ENCODE measurements at places on chromosomes 2 and 18. TPM values are rescaled to one million over a fixed set of nuclear protein-coding genes. Genes with fewer than 3 reads are reported as not detected.

RPE gene
- 56.7 TPM for total RNA-seq

KCTD1 gene
- 83.7 TPM for total RNA-seq

DNA sequence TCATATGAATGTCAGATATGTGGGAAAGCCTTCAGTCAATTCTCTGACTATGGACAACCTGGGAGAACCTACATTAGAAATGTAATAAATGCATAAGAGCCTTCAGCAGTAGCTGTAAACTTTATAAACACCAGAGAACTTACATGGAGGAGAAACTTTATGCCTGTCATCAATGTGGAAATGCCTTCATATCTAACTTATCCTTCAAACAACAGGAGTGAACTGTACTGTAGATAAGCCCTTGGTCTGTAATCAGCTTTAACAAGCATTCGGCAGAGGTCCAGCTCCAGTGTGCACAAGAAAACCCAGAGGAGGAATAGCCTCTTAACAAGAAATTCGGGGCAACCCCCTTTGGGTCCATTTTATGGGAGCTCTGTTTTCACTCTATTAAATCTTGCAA is 14.8 kb upstream of the UXS1 start:
- no peak for DNase-seq

DNA sequence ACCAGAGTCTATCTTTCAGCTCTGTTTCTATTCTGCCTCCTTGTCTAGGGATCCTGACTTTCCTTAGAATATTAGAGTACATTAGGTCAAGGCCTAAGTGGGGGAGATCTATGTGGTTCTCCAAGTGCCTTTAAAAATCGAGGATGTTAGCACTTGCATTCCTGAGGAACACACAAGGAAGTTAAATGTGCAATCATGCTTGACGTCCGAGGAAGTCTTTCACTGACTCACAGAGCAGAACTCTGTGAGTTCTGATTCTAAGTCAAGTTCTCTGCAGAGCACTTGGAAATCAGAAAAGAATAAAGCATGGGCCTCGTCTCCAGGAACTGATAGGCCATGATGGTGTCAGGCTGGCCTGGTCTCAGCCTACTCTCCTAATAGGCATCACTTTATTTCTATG is 17.2 kb downstream of the FHOD3 start:
- DNase-seq, result peak; percentile 79

- no peak for DNase-seq
These were observed 9.3 kb downstream of the PTH2R start for GRCh38 chr2:208415897-208416296.

GRCh38 chr2:44944952-44945612 is 3.6 kb downstream of the SIX3 start:
- no peak for DNase-seq

DNA sequence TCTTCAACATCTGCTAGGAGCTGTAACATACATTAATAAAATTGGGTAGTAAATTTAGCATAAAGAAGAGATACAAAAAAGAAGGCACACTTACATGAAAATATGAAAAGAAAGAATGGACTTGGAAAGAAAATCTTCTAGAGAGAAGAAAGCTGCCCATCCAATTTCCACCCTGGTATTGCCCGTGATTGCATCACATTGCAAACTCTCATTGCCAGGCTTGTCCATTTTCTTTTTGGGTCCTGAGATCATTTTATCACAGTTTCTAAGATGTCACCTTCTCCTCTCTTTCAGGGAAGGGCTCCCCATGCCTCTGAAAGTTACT is 321.5 kb downstream of the RND3 start:
- DNase-seq, result no peak

- DNase-seq, result no peak
These were observed 27.9 kb upstream of the ASNSD1 start for GRCh38 chr2:189633392-189633811.

DNA sequence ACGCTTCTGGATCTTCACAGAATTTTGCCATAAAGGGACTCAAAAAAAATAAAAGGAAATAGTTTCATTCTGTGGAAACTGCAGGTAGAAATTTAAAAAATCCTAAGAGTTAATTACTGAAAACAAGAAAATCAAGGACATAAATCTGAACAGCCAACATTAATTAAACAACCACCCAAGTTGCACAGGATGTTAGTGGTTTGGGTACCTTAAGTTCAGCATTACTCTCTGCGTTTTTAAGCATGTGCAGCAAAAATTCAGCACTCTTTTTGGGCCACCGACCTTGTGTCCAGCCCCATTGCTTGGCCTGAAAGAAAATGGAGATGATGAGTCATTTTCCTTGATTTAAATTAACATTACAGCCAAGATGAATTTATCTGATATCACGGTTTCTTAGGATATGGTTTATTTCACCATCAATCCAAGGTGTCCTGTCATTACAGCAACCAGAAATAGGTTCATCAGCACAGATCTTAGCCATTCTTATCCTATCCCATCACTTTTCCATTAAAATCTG is 3.3 kb upstream of the C18orf32 start:
- no peak for DNase-seq

DNA sequence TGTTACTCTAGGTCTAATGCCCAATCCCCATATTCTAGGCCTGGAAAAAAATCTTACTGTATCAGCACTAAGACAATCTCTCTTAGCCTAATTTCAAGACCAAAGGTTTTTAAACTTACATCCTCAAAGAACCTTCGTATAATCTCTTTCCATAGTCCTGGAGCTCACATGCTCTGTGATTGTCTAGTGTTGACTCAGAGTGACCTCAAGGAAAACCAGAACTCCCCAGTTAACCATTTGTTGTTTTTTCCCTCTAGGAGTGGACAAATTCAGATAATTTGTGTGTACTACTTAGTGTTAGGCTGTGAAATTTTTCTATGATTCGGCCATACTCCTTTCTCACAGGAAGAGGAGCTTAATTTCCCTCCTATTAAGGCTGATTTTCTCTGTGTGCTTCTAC is 536.1 kb downstream of the SLC4A3 start:
- DNase-seq, result no peak

GRCh38 chr2:178477443-178478129 is 814 bp downstream of the FKBP7 start:
- DNase-seq, result no peak

- no peak for DNase-seq
These were observed 543.2 kb downstream of the DCDC2C start for GRCh38 chr2:4246364-4247131.

Data from kidney (tissue), 22 donors.